ENCODE measurements at places on chromosomes 5 and 9.

GRCh38 chr5:44952376-44952775 lies 143.6 kb downstream of the MRPS30 start:
- peak; percentile 60 for DNase-seq

DNA sequence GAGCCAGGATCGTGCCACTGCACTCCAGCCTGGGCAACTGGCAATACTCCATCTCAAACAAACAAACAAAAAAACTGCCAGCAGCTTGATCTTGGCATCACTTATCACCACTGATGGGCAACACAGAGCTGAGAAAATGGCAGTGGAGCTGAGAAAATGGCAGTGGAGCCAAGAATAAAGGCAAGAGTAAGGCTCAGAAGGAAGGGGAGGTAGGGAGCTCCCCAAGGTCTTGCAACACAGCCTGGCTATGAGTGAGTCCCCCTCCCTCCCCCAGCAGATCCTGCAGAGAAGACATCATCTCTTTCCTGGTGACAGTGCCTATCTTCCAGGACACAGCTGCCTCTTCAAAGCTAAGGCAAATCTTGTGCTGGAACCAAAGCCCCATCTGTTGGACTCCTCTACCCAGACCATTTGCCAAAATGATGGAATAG lies 70.3 kb downstream of the UGCG start:
- no peak for DNase-seq

DNA sequence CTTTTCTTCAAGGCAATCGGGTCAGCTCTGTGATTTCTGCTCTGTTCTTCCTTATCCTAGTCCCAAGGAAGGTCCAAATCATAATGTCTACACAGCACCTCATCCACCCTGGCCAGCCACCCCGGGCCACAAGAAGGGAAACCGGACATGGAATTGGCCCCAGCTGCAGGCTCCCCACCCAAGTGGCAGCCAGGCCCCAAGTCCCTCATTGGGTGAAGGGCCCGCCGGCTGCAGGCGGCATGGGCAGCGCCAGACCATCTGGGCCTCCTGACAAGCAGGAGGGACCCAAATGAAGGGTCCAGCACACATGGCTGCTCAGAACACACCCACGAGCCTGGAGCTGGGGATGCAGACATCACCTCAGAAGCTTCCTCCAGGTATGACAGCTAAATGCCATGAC lies 33.7 kb downstream of the BICD2 start:
- no peak for DNase-seq

DNA sequence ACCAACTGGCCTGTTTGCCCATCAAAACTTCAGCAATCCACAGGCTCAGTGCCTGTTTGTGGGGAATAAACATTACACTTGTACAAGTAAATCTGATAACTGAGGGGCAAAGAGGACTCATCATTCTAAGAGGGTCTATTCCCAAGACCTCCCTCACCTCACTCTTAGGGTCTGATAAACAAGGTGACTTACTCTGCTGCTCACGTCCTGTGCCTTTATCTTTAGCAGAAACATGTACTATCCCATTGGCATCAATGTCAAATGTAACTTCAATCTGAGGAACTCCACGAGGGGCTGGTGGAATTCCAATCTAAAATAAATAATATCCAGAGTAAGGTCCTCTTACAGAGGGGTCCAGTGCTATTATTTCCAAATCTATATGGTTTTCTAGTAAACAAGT lies 14.6 kb upstream of the ETF1 start:
- no peak for DNase-seq

- no peak for DNase-seq
Observed at GRCh38 chr9:36940500-36940853, 93.6 kb downstream of the PAX5 start.

- DNase-seq: no peak
Observed at GRCh38 chr5:34599471-34600117, 56.5 kb upstream of the RAI14 start.

DNA sequence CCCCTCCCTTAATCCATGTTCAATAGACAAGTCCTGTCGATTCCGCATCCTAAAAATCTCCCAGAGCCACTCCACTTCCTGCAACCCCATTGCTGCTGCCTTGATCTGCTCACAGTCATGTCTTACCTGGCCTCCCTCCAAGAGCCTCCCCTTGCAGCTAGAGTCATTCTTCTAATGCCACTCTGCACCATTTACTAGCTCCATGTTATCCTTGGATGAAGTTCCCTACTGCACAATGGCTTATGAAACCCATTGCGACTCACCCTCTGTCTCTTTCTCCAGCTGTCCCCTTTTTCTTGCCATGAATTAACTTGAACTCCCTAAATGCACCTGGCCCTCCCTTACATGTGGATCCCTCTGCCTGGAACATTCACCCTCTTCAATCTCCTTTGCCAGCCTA lies 39.5 kb downstream of the MEGF10 start:
- DNase-seq: no peak

DNA sequence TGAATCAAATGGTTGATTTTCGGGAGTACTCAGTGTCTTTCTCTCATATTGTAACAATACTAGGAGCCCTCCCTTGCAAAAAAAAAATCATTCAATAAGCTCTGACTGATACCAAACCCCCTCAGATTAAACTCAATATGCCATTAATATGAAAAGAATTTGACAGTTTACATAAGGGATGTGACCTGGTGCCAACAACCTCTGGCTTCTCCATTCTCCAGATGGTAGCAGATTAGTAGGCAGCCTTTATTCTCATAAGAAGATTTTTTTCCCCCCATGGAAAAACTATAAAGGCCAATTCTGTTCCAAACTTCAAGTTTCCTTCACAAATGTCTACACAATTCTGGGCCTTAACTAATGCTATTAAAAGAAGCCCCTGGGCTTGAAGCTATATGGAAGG lies 96.5 kb downstream of the EFNA5 start:
- no peak for DNase-seq

DNA sequence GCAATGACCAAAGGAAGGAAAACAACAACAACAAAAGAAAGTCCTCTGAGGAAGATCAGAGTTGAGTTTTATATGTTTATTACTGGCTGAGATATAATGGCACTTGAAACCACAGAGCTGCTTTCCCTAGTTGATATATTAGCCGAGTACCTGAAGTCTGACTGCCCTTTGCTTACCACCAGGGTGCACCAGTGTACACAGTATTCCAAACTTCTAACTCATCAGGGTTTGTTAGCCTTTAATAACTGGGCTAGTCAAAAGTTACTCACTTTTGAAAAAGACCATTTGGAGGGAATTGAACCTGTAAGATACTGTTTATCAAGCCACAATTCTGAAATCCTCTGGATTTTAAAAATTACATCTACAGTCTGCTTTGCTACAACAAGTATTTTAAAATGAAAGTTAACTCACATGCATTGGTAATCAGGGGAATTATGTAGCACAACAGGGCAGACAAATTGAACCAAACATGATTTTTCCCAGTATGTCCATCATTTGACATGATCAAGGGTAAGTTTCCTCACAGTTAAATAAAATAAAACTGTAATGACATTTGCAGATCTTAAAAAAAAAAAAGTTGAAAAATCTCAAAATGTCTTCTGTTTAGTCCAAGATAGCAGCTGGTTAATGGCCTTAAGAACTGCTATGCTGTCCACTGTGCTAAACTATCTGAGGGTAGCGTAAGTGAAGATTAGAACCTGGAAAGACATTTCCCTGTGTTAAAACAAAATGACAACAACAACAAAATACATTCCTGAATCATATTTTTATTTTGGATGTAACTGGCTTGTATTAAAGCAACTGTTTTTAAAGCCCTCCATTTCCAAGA lies 57.3 kb upstream of the C6 start:
- peak; percentile 63 for DNase-seq

- DNase-seq: no peak
Observed at GRCh38 chr5:121399879-121400278, 451.8 kb upstream of the FTMT start.

GRCh38 chr5:38921174-38921573 lies 75.4 kb downstream of the OSMR start:
- no peak for DNase-seq

- DNase-seq: peak; percentile 2
Observed at GRCh38 chr9:110797611-110798010, 129.0 kb downstream of the MUSK start.

DNA sequence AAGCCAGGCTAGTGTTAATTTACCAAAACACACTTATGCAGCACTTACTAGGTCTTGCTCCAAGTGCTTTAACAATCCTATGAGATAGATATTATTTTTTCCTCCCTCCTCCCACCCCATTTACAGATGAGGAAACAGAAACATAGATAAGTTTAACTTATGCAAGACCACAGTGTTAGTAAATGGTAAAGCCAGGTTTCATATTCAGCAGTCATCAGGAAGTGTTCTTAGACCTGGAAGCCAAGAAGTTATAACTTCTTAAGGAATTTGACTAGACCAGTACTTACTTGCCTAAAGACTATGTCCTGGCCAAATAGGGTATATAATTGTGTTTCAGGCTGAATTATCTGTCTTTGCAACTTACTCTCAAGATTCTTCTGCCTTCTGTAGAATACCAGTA lies 15.9 kb downstream of the ABHD17B start:
- no peak for DNase-seq

DNA sequence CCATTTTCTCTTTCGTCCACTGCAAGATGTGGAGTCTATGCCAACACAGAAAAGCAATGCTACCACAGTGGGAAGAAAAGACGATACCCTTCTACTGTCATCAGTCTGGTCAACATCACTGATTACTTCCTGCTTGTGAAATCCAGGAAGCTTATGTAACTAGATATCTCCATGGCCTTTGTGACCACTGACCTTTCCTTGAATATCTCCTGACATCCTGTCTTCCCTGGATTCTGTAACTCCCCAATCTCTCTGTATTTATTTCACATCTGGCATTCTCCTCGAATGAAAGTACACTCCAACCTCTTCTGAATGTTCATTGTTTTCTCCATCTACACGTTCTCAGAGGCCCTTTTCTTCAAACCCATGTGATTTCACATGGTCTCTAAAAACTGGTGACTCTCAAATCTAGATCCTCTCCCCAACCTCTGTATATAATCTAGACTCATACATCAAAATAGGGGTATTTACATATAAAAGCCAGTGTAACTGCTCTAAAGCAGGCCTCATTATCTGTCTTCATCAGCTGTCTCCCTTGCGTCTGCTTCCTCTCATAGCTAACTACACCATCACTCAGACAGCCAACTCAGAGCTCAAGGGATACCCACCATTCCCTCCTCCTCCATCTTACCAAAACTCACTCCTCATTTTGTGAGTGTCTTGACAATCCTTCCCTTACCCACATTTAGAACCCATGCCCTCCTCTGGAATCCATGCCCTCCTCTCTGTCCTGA lies 156.8 kb downstream of the SEMA5A start:
- DNase-seq: no peak

- no peak for DNase-seq
Observed at GRCh38 chr5:127938746-127939145, 144.8 kb upstream of the SLC12A2 start.

DNA sequence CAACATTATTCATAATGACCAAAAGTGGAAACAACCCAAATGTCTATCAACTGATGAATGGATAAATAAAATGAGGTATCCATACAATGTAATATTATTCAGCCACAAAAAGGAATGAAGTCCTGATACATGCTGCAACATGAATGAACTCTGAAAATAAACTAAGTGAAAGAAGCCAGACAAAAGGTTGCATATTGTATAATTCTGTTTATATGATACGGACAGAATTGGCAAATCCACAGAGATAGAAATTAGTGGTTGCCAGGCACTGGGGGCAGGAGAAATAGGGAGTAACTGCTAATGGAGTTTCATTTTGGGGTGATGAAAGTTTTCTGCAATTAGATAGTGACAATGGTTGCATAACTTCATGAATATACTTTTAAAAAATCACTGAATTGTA lies 47.0 kb downstream of the KIF24 start:
- no peak for DNase-seq

DNA sequence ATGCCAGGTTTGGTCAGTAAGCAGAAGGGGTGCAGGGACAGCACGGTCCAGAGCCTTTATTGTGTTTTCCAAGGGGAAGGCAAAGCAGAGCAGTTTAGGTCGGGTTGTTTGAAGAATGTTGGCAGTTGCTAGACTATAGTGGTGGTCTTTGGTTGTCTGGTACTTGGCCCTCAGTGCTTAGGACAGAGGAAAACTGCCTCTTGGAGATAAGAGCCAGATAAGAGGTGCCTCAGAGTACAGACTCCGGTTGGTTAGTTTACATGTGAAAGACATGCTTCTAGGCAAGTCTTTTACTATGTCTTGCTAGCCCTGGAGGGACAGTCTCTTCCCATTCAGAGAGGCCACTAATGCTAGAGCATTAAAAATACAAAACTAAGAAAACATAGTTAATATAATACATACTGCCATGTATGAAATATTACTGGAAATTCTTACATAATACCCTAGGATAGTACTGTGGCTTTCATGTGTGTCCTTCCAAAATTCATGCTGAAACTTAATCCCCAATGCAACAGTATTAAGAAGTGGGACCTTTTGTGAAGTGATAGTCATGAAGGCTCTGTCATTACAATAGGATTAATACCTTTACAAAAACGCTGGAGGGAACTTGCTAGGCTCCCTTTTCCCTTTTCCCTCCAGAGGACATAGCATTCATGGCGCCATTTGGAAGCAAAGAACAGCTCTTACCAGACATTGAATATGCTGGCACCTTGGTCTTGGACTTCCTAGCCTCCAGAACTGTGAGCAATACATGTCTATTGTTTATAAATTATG lies 280.4 kb downstream of the TMEM167A start:
- DNase-seq: no peak

DNA sequence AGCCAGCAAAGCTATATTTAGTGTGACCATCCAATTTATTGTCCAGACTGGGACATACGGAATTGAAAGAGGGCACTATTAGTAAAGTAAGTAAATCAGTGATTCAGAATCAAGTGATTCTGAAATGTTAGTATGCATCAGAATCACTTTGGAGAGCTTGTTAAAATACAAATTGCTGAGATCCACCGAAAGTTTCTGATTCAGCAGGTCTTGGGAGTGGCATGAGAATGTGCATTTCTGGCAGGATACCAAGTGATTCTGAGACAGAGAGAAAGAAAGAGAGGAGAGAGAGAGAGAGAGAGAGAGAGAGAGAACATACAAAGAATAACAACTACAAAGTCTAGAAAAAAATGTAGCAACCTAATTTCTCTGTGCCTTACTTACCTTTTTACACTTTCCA lies 65.4 kb upstream of the ASTN2 start:
- no peak for DNase-seq

DNA sequence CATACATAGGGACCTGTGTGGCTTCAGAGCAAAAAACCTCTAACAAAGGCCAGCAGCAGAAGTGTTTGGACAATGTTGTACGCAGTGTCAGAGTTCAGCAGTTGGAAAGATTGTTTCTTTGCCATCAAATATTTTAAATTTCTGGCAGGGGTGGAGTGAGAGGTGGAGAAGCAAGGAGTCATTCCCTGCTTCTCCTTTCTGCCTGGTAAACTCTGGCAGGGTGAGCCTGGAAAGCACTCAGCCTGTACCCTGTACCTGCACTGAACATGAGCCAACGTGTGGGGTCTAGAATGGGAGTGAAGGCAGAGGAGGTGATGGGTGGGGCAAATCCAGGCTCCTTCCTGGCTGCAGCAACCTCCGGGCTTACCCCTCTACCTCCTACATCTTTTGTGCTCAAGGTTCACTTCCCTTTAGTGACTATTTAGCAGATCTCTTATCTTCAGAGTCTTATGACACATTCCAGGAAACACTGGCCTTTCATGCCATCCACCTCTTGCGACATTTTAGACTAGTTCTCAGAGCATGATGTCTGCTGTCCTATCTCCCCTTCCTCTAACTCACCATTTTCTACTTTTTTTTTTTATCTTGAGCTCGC lies 445.0 kb upstream of the PIK3R1 start:
- DNase-seq: no peak

GRCh38 chr5:1494780-1495524 lies 28.8 kb downstream of the LPCAT1 start:
- no peak for DNase-seq

- no peak for DNase-seq
Observed at GRCh38 chr9:109989296-109989695, 209.3 kb downstream of the PALM2AKAP2 start.

- no peak for DNase-seq
Observed at GRCh38 chr5:163104464-163104863, 332.9 kb upstream of the CCNG1 start.
